CD4-positive, alpha-beta T cell treated with Interleukin-12 subunit alpha and Interleukin-12 subunit beta, for 1 hour (primary cell): ENCODE measurements at places on chromosomes 16 and 17.

- DNase-seq: no peak
These were observed 95.2 kb upstream of the CIBAR2 start for GRCh38 chr16:85207357-85207921.

GRCh38 chr16:85200471-85201278, 88.4 kb upstream of the CIBAR2 start:
- no peak for DNase-seq

GRCh38 chr17:59707971-59708430, 547 bp downstream of the VMP1 start:
- DNase-seq: no peak

- no peak for DNase-seq
These were observed 19.7 kb upstream of the SLC25A19 start for GRCh38 chr17:75308732-75309629.

- no peak for DNase-seq
These were observed 40.8 kb downstream of the SPOP start for GRCh38 chr17:49637050-49637449.

- no peak for DNase-seq
These were observed 49.9 kb downstream of the BAIAP2 start for GRCh38 chr17:81084680-81085419.
